ENCODE measurements at places on chromosomes 6 and 20.
A peak's percentile ranks its signal among the peaks of the same experiment; 100 is the strongest.

DNA sequence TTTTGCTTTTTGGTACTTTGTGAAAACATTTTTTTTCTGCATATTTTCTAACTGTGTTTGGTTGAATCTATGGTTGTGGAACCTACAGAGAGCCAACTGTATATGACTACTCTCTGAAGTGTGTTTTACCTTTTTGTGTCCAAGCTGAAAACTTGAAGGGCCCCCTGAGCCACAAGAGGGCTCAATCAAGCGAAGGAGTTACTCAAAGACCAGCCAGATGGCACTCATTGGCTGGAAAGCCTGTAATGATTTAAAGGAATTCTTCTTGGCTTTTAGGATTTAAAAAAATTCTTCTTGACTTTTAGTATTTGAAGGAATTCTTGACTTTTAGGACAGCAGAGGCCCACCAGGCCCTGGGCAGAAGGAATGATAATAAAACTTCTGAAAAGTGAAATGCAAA is 27.0 kb upstream of the ECI2 start:
- no peak for DNase-seq

- no peak for DNase-seq
Observed at GRCh38 chr6:74256781-74257180, 560.8 kb downstream of the CD109 start.

DNA sequence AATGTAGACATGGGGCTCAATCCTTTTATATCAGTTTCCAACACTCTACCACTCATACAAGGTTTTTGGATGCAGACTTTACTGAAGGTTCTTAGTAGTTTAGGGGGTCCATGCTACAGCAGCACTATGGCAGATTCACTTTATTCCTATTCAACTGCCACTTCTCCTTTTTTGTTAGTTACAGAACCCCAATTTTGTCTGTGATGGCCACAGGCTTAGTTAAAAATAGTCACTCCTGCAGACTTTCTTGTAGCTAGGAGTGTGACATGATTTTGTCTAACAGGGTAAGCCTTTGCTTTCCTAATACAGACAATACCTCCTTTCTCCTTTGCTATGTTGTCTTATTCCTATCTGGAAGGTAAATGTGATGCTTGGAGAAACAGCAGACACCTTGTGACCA is 90.0 kb upstream of the SLC24A3 start:
- DNase-seq: no peak

DNA sequence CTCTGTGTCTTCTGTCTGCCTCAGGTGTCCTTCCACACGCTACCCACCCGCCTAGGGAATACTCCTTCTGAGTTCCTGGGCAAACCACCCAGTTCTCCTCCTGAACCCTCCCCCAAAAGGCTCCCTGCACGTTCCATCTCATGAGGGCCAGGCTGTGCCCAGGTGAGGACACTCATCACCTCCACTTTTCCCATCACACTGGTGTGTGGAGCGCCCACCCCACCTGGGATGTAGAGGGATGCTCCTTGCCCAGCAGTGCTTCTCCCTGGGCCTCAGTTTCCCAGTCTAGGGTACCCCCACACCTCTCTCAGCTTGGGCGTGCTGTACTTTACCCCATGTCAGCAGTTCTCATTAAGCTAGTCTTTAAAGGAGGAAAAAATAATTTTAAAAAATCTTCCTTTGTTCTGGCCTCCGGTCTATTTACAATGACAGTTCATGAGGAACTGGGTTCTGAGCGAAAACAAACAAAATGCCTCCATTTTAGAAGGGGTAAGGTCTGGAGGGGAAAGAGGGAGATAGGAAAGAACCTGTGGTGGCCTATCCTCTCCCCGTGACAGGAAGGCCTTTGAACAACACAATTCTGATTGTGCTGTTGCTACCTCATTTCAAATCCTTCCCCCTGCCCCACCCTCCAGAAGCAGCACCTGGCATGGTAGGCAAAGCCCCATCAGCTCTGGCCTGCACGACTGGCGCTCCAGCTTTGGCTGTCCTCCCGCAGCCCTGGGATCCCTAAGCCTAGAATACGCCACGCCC is 1.7 kb upstream of the C20orf203 start:
- no peak for DNase-seq

DNA sequence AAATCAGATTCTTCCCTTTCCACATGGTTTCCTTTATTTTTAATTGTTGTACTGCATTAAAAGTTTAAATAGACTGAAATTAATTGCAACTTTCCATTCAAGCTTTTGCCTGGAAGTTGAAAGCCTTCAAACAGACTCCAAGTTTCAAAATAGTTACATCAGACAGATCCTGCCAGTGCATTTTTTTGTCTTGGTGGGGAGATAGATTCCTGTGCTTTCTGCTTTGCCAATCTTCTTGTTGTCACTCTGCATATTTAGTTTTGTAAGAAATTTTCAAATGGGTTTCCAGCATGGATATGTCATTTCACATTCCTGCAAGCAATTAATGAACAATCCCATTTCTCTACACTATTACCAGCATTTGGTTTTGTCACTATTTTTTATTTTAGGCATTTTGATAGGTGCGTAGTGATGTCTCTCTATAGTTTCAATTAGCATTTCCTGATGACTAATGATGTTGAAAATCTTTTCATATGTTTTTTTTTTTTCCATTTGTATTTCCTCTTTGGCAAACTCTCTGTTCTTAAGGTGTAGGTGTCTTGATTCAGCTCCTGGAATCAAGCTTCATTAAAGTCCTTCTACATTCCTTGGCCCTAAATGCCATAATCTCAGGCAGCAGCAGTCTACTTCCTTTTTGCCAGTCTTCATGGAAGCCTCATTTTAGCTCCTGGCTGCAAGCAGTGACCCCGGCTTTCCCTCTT is 40.5 kb downstream of the SCP2D1 start:
- peak; percentile 41 for DNase-seq

DNA sequence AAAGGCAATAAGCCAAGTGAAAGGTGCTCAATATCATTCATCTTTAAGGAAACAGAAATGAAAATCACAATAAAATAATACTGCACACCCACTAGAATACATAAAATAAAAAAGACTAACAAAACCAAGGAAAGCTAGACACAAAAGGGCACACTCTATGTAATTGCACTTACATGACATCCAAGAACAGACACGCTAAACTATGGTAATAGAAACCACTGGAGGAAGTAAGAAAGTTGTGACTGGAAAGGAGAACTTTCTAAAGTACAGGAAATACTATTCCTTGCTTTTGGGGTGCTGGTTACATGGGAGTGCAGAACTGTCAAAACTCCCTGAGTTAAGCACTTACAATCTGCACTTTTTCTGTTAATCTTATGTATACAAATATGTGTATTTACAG is 253.7 kb upstream of the RUNX2 start:
- no peak for DNase-seq

DNA sequence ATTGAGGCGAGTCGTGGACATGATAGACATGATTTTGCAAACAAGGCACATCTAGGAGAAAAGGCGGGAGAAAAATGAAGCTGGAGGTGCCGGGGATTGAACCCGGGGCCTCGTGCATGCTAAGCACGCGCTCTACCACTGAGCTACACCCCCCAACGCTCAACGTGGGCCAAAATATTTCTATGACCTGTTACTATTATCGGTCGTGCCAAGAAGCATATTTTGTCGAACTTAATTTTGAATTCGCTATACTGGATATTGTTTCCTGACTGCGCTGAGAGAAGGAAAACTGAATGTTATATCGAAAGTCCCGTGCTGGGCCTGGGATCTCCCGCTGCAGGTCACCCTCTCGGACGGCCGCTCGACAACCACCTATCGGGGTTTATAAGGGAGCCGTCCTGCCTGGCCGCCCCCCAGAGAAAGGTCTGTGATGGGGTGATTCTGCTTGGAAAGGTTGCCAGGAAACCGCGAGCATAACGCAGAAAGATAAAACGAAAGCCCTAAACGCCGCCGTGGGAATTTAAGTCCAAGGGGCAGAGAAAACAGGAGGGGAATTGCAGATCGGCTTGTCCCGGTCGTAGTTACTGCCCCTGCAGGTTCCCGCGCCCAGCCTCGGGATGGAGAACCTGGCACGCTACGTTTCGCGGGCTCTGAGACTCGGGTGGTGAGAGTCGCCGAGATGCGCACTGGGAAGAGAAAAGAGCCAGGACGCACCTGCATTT is 60.0 kb downstream of the TRIM27 start:
- DNase-seq: peak; percentile 81

- DNase-seq: no peak
Observed at GRCh38 chr6:158639056-158639455, 5.5 kb downstream of the DYNLT1 start.

DNA sequence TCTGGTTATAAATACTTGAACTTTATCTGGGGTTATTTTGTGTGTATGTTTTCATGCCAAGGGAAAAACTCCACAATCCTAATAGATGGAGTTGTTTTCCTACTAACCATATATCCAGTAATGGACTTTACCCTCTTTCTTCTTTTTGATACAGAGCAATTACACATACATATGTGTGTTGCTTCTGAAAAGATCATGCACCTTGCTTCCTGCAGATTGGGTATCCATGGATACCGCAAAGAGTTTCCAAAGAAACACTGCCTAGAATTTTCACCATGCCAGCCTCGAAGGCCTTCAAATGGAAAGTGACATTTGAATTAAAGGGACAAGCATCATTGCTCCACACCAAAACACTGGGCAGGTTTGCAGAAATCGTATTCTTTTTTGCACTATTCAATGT is 26.8 kb downstream of the HDDC2 start:
- no peak for DNase-seq

DNA sequence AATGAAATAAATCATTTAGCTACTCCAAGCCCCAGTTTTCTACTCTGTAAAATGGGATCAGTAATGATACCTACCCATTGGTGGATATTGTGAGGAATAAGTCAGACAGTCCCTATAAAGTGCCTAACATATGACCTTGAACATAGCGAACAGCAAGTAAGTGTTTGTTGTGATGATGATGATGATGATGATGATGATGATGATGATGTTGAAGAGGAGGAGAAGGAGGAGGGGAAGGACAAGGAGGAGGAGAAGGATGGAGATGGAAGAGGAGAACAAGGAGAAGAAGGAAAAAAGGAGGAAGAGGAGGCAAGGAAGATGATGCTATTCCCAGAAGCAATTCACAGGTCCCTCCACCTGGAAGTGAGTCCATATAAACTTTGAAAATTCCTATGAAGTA is 264.3 kb downstream of the MAFB start:
- no peak for DNase-seq

- no peak for DNase-seq
Observed at GRCh38 chr6:149132336-149132735, 185.2 kb upstream of the TAB2 start.

GRCh38 chr6:25709761-25710160 is 44.8 kb upstream of the SLC17A4 start:
- DNase-seq: no peak

- DNase-seq: no peak
Observed at GRCh38 chr20:16752901-16753300, 4.7 kb downstream of the OTOR start.

DNA sequence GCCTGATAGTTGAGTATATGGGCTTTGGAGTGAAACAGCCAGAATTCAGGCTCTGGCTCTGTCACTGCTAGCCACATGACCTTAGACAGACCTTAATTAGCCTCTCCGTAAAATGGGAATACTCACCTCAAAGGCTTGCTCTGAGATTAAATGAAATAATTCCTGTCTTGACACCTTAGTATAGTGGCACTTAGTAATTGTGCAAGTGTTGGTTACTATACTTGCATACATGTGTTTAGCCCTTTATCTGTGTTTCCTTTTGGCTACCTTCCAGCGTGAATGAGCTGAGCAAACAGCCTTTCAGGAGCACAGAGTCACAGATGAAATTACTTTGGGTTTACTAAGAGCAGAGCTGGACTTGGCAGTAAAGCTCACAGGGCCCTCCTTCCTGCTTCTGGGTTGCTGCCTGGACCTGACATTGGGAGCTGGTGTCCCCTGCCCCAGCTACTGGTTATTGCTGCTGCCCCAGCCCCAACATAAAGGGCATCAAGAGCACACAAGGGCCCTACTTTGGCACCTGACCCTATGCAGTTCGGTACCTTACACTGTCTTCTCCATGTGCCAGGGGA is 32.8 kb downstream of the CD164 start:
- DNase-seq: peak; percentile 57

- DNase-seq: no peak
Observed at GRCh38 chr20:37419307-37419706, 73.4 kb downstream of the SRC start.

- no peak for DNase-seq
Observed at GRCh38 chr6:106667022-106667402, 37.6 kb downstream of the QRSL1 start.

GRCh38 chr6:105838171-105838570 is 248.0 kb upstream of the PRDM1 start:
- DNase-seq: peak; percentile 80

DNA sequence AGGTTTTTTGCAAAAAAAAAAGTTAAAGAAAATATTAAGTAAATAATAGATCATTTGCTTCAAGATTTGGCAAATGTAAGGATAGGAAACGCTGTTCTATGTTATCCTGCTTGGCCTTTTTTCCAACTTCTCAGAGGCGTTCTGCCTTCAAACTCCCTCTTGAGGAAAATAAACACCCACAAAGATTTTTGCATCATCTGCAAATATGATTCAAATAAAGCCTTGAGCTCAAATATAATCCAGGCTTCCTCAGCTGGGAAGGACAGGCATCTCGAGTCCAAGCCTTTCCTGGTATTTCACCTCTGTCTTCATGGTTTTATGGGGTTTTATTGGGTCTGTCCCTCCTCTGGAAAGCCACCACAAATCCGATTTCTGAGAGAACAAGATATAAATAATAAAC is 67.7 kb upstream of the PTPN1 start:
- no peak for DNase-seq

DNA sequence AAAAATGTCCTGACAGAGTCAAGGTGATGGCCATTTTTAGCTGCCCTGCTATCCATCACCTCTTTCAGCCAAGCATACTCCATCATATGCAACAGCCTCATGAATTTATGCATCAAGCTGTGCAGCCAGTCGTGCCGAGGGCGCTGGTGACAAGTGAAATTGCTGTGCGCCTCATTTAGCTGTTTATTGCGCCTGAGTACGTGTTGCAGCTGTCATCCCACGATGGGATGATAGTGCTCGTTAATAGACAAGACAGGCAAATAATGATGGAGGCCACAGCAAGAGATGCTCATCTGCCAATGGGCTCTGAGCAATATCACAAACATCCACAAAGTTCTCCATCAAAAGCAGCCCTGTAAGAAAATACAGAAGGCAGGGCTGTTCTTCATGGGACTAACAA is 562.3 kb upstream of the POU3F2 start:
- DNase-seq: no peak
